Kidney (tissue), 22 donors: ENCODE measurements at places on chromosomes 4 and X. TPM values are rescaled to one million over a fixed set of nuclear protein-coding genes. Genes with fewer than 3 reads are reported as not detected.

The CLDN2 gene
- total RNA-seq: 140 TPM

- no peak overlapping the region for H3K4me3 ChIP-seq
- H3K27ac ChIP-seq: no peak overlapping the region
- DNase-seq: no peak
- H3K4me1 ChIP-seq: peaks cover 6% of the 10 kb centered on the region
- H3K27me3 ChIP-seq: no peaks in the 10 kb centered on the region
Observed at GRCh38 chr4:52822972-52823701, 39.0 kb upstream of the RASL11B start.

DNA sequence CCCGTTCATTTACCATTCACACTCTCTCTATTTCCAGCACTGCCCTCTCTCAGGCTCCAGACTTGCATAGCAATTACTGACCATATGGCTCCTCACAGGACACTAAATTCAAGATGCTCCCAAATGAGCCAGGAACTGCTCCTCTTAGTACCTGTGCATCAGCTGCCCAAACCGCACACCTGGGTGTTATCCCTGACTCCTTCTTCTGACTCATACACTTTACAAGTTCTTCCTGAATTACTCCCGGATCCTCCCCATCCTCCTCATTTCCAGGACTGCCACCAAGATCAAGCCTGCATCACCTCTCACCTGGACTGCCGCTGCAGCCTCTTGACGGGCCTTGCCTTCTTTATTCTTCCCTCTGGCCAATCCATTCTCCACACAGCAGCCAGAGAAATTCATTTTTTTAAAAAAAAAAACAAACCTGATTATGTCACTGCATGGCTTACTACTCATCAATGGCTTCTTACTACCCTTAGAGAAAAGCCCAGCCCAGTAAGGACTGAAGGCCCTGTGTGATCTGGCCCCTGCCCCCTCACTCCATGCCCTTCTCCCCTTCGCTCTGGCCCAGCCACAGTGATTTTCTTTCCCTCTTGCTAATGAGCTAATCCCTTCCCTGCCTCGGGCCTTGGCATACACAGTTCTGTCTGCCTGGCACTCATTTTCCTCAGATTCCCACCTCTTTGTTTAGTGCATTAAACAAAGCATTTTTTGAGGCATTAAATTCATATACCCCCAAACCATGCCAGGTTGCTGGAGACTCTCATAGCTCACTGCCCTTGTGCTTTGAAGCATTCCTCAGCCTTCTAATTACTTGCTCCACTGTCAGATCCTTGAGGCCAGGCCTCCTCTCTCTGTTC is 92.0 kb downstream of the PDGFRA start:
- no peaks in the 10 kb centered on the region for H3K4me1 ChIP-seq
- H3K27ac ChIP-seq: no peak overlapping the region
- no peaks in the 10 kb centered on the region for H3K27me3 ChIP-seq
- no peaks in the 10 kb centered on the region for H3K36me3 ChIP-seq
- H3K4me3 ChIP-seq: no peak overlapping the region
- DNase-seq: no peak

- no peaks in the 10 kb centered on the region for H3K4me1 ChIP-seq
- no peak overlapping the region for H3K4me3 ChIP-seq
- no peak overlapping the region for H3K27ac ChIP-seq
- no peaks in the 10 kb centered on the region for H3K36me3 ChIP-seq
- H3K27me3 ChIP-seq: no peaks in the 10 kb centered on the region
- DNase-seq: peak; percentile 82
Observed at GRCh38 chr4:142353149-142353738, 492.9 kb downstream of the INPP4B start.

- no peak for DNase-seq
- H3K4me1 ChIP-seq: no peaks in the 10 kb centered on the region
- no peaks in the 10 kb centered on the region for H3K27me3 ChIP-seq
- H3K36me3 ChIP-seq: no peaks in the 10 kb centered on the region
- H3K27ac ChIP-seq: no peak overlapping the region
- H3K4me3 ChIP-seq: no peak overlapping the region
Observed at GRCh38 chrX:135543924-135544323, 23.5 kb downstream of the INTS6L start.

GRCh38 chrX:150872773-150873336 is 25.6 kb downstream of the CD99L2 start:
- no peaks in the 10 kb centered on the region for H3K36me3 ChIP-seq
- H3K27ac ChIP-seq: no peak overlapping the region
- no peak for DNase-seq
- H3K4me3 ChIP-seq: no peak overlapping the region
- H3K4me1 ChIP-seq: no peaks in the 10 kb centered on the region
- H3K27me3 ChIP-seq: no peaks in the 10 kb centered on the region

- H3K36me3 ChIP-seq: no peaks in the 10 kb centered on the region
- no peaks in the 10 kb centered on the region for H3K27me3 ChIP-seq
- no peak overlapping the region for H3K4me3 ChIP-seq
- no peak overlapping the region for H3K27ac ChIP-seq
- DNase-seq: no peak
Observed at GRCh38 chr4:156575430-156576073, 396.0 kb downstream of the PDGFC start.

GRCh38 chr4:47084111-47084510 is 52.7 kb downstream of the GABRB1 start:
- H3K4me1 ChIP-seq: no peaks in the 10 kb centered on the region
- no peak overlapping the region for H3K4me3 ChIP-seq
- H3K27ac ChIP-seq: no peak overlapping the region
- DNase-seq: no peak

- no peak overlapping the region for H3K27ac ChIP-seq
- no peaks in the 10 kb centered on the region for H3K4me1 ChIP-seq
- H3K27me3 ChIP-seq: peaks cover 2% of the 10 kb centered on the region
- DNase-seq: no peak
Observed at GRCh38 chrX:115521741-115522140, 39.2 kb upstream of the PLS3 start.

DNA sequence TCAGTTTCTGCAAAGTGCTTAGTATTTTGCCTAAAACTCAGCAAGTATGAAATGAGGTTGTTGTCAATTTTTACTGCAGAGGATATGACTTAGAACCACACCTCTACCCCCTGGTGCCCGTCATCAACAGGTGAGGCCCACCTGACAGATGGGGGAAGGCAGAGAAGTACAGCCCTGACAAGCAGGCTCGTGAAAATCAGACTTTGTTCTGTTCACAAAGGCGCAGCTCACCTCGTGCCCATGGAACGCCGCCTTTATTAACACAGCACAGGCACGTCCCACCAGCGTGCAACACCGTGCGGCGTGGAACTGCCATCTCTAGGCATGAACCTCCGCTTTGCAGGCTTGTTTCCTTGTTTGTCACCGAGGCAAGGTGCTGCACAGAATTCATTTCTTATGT is 13.3 kb downstream of the CYP4V2 start:
- H3K4me1 ChIP-seq: no peaks in the 10 kb centered on the region
- peaks cover 2% of the 10 kb centered on the region for H3K36me3 ChIP-seq
- H3K4me3 ChIP-seq: peak overlapping the region; percentile 56
- H3K27ac ChIP-seq: peak overlapping the region; percentile 79
